ENCODE measurements at places on chromosomes 5 and 9.

DNA sequence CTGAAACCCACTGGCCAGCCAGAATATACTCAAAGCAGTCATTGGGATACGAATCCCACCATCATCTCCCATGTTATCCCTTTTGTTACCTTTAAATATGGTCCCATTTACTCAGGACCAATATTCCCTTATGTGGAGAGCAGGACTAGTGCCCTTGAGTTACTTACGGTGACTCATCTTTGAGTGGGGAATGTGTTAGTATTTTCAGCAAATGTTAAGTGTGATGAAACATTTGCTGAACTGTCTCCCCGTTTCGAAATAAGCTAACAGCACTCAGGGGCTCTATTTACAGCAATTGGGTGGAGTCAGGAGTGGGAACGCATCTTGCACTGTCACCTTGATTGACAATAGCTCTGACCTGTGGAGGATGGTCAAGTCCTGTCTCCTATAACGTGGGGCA is 67.4 kb downstream of the CTSL start:
- no peak for DNase-seq

DNA sequence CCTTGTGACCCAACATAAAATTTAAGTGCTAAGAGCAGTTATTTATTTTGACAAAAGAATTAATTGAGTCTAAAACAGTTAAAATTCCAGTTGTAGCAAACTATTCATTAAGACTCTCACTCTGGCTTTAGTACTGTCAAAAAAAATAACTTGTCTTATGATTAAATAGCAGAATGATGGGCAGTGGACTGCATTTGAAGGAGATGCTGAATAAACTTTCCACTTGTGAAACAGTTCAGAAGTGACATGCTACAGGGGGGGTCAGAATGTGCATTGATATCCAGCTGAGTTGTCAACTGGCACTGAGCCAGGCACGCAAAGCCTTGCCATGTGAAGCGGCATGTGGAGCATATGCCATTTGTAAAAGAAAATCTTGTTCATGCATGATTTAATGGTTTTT is 76.0 kb downstream of the FCHO2 start:
- DNase-seq = peak; percentile 25

DNA sequence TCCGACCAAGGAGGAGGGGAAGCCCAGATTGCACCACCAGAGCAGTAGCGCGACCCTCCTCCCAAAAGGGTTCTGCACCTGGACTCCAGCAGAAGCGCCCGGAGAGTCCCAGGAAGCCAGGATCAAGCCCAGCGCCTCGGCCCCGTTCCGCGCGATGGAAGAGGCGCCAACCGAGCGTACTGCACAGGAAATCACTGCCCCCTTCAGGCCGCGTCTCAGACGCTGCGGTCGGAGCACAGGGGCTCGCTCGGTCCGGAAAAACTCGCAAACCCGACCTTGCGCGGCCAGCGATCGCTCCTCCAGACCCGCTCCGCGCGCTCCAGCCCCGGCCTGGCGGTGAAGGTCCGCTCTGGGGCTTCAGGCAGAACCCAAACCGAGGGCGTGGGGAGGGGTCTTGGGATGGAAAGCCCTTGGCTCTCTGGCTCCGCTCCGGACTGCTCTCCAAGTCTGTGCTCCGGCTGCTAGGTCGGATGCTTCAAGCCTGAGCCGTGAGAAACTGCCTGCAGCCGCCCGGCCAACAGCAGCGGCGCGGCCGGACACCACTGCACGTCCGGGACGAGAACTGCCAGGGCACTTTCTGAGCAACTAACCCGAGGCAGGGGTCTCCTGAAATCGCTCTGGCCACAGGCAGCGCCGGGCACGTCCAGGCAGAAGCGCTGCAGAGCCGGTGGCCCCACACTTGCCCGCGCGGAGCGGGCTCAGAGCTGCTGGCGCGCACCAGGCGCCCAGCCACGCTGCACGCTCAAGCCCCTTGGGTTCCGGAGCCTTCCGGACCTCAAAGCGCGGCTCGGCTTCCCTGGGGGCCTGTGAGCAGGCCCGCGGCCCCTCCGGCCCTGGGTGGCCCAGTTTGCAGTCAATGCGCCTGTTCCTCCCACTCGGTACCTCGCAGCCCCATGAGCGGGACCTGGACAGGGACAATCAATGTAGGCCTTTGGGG is 1.3 kb downstream of the GABBR2 start:
- DNase-seq = peak; percentile 85

DNA sequence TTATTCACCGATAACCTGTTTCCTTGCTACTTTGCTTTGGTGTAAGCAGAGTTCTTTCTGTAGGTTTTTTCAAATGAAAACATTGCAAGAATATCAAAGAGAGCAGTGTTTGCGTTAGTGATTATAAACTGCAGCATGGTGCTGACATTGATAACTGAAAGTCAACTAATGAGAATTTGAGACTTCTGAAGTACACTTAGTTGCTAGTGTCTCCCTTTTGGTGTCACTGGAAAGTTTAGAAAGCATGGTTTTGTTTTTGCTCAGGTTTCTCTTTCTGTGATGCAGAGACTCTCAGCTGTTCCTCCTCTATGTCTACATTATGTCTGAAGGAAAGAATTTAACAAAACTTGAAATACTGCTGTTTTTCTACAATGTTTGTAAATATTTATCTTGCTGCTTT is 80.2 kb upstream of the ZNF169 start:
- no peak for DNase-seq

DNA sequence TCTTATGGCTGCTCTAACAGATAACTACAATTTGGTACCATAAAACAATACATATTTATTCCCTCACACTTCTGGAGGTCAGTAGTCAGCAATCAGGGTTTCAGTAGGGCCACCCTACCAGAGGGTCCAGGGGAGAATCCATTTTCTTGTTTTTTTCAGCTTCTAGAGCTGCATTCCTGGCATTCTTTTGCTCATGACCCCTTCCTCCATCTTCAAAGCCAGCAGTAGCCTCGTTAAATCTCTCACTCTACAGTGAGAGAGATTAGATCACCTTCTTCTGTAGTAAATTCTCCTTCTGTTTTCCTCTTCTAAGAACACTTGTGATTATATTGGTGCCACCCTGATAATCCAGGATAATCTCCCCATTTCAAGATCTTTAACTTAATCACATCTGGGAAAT is 187.4 kb downstream of the RFK start:
- no peak for DNase-seq
